ENCODE measurements at places on chromosomes 4 and X.

DNA sequence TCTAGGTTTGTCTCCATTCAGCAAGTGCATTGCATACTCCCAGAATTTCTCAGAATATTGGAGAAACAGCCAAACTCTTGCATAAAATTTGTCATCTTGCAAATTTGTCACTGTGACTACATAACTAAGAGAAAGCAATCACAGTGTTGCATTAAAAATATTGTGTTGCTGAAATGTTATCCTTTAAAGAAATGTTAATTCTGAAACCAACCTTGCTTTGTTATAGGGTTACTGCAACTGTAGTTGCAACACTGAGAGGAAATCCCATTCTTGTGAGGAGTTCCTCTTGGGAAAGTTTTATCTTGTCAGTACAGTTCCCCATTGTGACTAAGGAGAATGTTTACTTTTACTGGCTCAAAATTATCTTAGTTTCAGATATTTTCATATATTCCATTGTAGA lies 20.9 kb downstream of the CYBB start:
- no peak for DNase-seq

- no peak for DNase-seq
Observed at GRCh38 chr4:6771229-6771671, 11.3 kb upstream of the KIAA0232 start.

DNA sequence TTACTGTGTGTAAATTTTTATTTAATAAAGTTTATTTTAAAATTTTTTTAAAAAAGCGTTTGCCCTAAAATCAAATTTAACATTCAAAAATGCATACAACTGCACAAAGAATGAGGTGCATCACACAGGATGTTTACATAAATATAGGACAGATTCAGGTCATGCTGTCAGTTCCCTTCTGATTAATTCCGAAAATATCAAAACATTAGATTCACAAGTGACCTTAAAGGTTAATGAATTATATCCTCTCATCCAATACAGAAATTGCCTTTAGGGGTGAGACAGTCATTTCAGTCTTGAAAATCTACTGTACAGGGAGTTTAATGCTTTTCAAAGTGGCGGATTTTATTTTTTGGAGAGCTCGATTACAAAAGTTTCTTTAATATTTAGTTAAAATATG lies 208.7 kb upstream of the FTHL17 start:
- no peak for DNase-seq

DNA sequence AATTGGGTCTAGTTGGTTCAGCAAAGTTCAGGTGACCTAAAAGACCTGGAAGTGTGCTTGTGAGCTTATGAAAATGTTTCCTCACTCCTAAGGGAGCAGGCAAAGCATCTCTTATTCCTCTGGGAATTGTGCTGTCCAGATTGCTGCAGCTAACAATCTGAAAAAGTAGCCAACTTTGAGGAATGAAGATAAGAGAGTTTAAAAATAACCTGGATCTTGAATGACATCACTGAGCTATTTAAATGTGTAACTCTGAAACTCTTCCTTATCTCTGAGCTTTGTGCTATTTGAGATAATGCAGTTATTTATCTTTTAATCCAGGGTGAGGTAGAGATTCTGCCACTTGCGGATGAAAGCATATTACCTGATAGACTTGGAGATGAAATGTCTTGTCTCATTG lies 384.8 kb downstream of the PPP4R3C start:
- no peak for DNase-seq

DNA sequence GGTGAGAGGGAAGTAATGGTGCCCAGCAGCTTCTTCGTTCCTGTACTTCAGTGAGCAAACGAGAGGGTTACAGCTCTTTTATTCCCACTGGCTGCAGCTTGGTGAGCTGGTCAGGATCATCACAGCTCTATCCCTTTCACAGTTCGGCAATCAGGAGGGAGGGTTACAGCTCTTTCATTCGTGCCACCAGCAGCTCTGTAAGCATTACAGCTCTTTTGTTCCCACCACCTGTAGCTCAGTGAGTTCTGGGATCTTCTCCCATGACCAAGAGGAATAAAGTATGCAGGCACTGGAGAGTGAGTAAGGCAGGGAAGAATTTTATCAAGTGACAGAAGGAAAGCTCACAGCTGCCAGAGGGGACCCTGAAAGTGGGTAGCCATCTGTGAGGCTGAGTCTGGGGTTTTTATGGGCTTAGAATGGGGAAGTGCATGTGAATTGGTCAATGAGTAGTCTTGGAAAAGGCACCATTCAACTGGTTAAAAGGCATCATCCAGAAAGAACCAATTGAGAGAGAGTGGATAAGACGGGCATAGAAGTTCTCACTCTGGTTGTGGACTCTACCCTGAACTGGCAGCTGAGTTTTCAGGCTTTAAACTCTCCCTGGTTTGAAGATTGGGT lies 123.7 kb downstream of the COX18 start:
- no peak for DNase-seq
